ENCODE measurements at places on chromosomes 1 and 21.

DNA sequence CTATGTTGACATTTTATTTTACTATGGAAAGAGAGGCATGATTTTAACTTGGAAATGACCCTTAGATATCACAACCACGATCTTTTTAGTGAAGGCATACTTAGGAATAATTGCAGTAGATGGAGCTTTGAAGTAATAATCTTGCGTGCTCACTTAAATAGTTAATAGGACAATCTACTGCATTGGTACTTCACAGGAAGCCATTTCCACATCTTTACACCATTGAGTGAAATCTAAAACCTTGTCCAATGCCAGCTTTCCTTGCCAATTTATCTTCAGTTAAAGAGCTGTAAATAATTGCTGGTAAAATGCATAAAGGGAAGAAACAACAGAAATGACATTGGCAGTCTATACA is 586.3 kb downstream of the ADGRL2 start:
- DNase-seq: no peak

- no peak for DNase-seq
These were observed 22.2 kb downstream of the EPHX4 start for GRCh38 chr1:92051948-92052347.

- no peak for DNase-seq
These were observed 24.6 kb upstream of the MYSM1 start for GRCh38 chr1:58724483-58724882.

- DNase-seq: no peak
These were observed 642 bp upstream of the CREG1 start for GRCh38 chr1:167554028-167554779.

DNA sequence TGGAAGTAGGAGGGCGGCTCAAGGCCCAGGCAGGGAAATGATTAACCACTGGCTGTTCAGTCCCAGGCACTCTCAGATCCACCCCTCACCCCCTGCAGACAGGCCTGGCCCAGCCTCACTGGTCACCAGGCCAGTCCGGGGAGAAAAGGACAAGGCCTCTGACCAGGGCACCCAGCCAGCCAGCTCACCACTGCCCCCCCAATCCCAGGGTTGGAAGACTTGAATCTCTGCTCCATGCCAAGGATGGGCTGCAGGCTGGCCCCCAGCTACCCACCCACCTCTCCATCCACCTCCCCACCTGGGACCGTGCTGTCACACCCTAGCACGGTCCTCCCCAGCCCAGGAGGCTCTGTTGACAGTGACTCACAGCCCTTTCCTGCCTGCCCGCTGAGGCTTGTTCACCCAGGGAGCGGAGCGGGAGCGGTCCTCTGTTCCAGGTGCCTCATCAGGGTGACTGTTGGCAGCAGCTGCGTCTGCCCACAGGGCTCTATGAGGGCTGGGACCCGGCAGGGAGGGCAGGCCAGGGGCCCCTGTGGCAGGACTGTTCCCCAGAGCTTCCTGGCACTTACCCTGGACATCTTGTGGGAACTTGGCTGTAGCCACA is 2.2 kb downstream of the LAD1 start:
- DNase-seq: no peak

DNA sequence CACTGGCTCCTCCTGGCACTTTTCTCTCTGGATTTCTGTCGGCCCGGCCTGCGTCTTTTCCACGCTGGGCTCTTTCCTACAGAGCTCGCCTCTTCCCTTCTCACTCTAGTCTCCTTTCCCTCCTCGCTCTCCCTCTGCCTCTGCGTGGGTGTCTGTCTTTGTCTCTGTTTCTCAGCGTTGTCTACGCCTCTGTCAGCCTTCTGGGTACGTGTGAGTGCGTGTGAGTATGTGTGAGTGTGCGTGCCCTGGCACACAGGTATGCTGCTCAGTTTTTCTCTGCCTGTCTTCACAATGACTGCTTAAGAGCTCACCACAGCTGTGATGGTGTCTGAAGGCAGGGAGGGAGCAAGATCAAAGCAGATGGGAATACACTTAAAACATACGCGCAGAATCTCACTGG is 77.7 kb downstream of the KIRREL1 start:
- DNase-seq: no peak

DNA sequence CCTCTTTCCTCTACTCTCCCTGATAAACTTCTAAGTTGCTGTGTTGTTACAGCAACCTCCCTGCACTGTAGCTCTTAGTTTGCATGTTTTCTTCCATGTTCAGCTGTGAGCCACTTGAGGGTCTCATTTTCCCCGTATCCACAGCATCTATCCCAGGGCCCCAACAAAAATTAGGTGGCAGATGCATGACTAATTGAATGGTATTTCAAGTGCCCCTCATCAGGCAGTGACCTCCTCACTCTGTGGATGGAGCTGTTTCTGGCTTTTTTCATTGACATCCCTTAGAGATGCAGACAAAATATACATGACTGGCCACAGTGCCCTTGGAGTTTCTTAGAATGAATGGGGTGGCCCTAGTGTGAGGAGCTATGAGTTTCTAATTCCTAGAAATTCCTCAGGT is 3.4 kb downstream of the CASQ2 start:
- no peak for DNase-seq

DNA sequence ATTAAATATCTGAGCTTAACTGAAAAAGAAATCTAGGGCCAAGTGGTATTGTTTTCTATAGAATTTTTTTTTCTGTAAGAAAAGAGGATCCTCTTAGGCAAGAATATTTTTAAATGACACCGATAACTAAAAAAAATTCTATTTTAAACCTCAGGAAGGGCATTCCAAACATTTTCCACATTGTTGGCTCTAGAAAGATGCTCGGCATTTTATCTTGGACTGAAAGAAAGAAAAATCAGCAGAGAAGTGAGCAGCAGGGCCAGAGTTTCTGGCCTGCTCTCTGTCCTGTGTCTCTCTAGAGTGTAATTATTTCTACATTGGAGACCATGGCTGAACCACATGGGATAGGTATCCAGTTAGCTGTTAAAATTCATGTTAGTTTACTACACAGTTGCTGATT is 192.5 kb upstream of the GREM2 start:
- DNase-seq: no peak

- no peak for DNase-seq
These were observed 700 bp downstream of the PIGV start for GRCh38 chr1:26788515-26788785.
